ENCODE measurements at places on chromosomes 6 and 20.

DNA sequence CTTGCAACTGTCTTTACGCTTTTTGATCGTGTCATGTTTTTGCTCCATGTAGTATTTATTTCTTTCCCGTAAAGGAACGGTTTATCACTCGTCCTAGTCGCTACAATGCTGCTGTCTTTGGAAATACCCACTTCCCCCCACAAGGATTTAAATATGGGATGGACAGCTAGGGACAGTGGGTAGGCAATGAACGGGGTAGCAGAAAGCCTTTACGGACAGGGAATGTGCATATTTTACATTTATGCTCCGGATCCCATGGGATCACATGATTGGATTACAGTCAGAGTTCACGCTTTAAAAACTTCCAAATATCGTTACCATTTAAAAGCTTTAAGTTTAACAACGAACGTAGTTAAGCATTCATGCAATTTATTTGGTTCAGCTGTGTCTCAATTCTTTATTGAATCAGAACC is 1.2 kb downstream of the HIVEP1 start:
- H3K4me3 ChIP-seq: peak overlapping the region; percentile 67
- no peak for DNase-seq
- peaks cover 2% of the 10 kb centered on the region for H3K27me3 ChIP-seq
- peaks cover 6% of the 10 kb centered on the region for H3K36me3 ChIP-seq

- peaks cover 7% of the 10 kb centered on the region for H3K4me1 ChIP-seq
- no peak for DNase-seq
- no peak overlapping the region for H3K27ac ChIP-seq
- H3K4me3 ChIP-seq: no peak overlapping the region
These were observed 419.5 kb downstream of the CD83 start for GRCh38 chr6:14537030-14537429.

DNA sequence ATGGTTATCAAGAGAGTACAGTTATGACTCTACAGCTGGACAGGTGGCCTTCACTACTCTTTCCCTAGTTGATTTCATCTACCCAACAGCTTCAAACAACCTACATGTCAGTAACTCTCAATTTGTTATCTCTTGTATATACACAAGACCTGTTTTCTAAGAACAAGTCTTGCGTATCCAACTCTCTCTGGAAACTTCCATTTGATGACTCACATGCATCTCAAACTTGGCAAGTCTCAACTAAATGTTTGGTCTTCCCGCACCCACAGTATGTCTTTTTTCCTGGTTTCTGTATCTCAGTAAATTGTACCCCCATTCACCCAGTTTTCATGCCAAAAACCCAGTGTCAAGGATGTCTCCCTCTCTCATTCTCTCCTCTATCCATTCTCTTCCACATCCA is 97.7 kb downstream of the BTBD9 start:
- H3K4me1 ChIP-seq: no peaks in the 10 kb centered on the region
- H3K27ac ChIP-seq: no peak overlapping the region
- no peaks in the 10 kb centered on the region for H3K27me3 ChIP-seq
- no peak overlapping the region for H3K4me3 ChIP-seq
- DNase-seq: no peak
- H3K36me3 ChIP-seq: no peaks in the 10 kb centered on the region

GRCh38 chr6:30061858-30062458 is 893 bp downstream of the POLR1H start:
- peak; percentile 62 for DNase-seq
- H3K4me1 ChIP-seq: peaks cover 24% of the 10 kb centered on the region
- peak overlapping the region; percentile 82 for H3K27ac ChIP-seq
- peak overlapping the region; percentile 89 for H3K4me3 ChIP-seq
- peaks cover 17% of the 10 kb centered on the region for H3K36me3 ChIP-seq
- H3K27me3 ChIP-seq: no peaks in the 10 kb centered on the region

- H3K4me3 ChIP-seq: no peak overlapping the region
- no peaks in the 10 kb centered on the region for H3K27me3 ChIP-seq
- H3K36me3 ChIP-seq: no peaks in the 10 kb centered on the region
- DNase-seq: no peak
- H3K4me1 ChIP-seq: no peaks in the 10 kb centered on the region
These were observed 260.4 kb downstream of the CBLN4 start for GRCh38 chr20:55744896-55745295.

DNA sequence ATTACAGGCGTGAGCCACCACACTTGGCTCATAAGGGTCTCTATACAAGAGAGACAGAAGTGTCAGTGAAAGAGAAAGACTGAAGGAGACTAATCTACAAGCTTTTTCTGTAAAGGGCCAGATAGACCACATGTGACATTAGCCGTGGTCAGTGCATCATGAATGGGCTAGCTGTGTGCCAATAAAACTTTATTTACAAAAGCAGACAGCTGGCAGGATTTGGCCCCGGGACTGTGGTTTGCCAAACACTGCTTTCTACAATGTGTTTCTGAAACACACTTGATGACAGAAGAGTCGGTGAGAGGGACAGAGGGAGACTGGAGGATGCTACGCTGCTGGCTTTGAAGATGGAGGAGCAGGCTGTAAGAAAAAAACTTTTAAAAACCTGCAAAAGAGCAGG is 285.4 kb downstream of the TFAP2C start:
- no peak overlapping the region for H3K4me3 ChIP-seq
- no peak for DNase-seq
- no peaks in the 10 kb centered on the region for H3K4me1 ChIP-seq
- no peak overlapping the region for H3K27ac ChIP-seq

- H3K4me1 ChIP-seq: peaks cover 13% of the 10 kb centered on the region
- peak overlapping the region; percentile 15 for H3K4me3 ChIP-seq
- no peak for DNase-seq
These were observed 7.3 kb downstream of the THEMIS start for GRCh38 chr6:127893541-127893940.

- no peaks in the 10 kb centered on the region for H3K27me3 ChIP-seq
- no peak overlapping the region for H3K27ac ChIP-seq
- no peak for DNase-seq
- H3K4me3 ChIP-seq: no peak overlapping the region
- no peaks in the 10 kb centered on the region for H3K4me1 ChIP-seq
These were observed 1022.2 kb upstream of the GJE1 start for GRCh38 chr6:141110481-141110880.

DNA sequence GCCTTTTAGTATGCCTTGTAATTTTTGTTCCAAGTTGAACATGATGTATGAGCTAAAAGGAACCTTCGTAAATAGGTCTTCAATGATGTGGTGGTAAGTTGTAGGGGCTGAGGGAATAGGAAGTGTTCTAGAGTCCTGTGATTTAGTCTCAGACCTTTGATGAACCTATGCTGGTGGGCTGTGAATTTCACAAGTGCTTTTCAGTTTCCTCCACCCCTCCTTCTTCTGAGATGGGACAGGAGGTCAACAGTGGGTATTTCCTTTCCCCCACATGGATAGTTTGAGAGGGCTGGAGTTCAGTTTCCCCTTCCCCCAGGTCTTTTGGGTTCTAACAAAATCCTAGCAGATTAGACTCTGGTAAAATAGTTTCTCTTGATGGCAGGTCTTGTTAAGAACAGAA is 121.0 kb upstream of the ATXN1 start:
- H3K4me3 ChIP-seq: no peak overlapping the region
- no peak for DNase-seq
- H3K4me1 ChIP-seq: no peaks in the 10 kb centered on the region
- no peak overlapping the region for H3K27ac ChIP-seq

- no peak for DNase-seq
- no peak overlapping the region for H3K4me3 ChIP-seq
- no peaks in the 10 kb centered on the region for H3K27me3 ChIP-seq
- H3K4me1 ChIP-seq: no peaks in the 10 kb centered on the region
- no peak overlapping the region for H3K27ac ChIP-seq
- no peaks in the 10 kb centered on the region for H3K36me3 ChIP-seq
These were observed 77.1 kb downstream of the STMND1 start for GRCh38 chr6:17178754-17179529.

DNA sequence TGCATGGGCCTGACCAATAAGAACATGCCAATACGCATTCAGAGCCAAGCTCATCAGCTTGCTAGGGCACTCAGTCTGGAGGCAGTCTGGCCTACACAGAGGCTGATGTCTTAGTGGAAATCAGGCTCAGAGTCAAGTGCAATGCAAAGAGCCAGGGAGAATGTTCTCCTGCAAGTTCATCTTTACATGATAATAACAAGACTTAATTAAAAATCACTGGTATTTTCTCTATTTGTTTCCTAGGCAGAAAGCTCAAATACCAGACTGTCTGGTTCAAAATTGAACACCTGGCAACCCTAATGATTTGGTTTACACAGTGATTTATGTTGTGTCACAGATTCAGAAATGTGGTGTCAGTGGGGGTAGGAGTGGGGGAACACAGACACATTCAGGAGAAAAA is 689.3 kb upstream of the FLRT3 start:
- H3K27ac ChIP-seq: no peak overlapping the region
- no peak overlapping the region for H3K4me3 ChIP-seq
- no peak for DNase-seq
- no peaks in the 10 kb centered on the region for H3K4me1 ChIP-seq
- no peaks in the 10 kb centered on the region for H3K36me3 ChIP-seq

GRCh38 chr6:168190646-168191443 is 111.8 kb upstream of the FRMD1 start:
- no peaks in the 10 kb centered on the region for H3K4me1 ChIP-seq
- no peak for DNase-seq
- H3K27me3 ChIP-seq: no peaks in the 10 kb centered on the region
- no peaks in the 10 kb centered on the region for H3K36me3 ChIP-seq
- H3K27ac ChIP-seq: no peak overlapping the region

- no peak overlapping the region for H3K4me3 ChIP-seq
- H3K36me3 ChIP-seq: no peaks in the 10 kb centered on the region
- no peaks in the 10 kb centered on the region for H3K4me1 ChIP-seq
- H3K27ac ChIP-seq: no peak overlapping the region
- DNase-seq: no peak
These were observed 1.8 kb downstream of the SCP2D1 start for GRCh38 chr20:18815194-18815942.

DNA sequence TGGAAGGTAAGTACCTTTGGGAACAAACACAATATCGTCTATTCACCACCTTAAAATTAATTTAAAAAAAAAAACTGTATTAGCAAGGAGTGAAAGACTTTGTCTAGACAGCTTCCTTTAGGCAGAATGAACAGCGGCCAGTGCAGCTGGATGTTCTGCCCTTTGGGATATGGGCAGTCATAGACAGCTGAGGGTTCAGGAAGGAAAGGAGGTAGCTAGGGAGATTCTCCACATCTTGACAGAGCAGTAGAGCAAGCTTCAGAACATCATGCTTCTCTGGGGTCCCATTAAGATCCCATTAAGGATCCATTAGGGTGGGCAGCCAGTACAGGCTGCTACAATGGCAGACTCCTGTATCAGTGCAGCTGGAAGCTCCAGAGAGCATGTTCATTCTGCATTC is 46.5 kb upstream of the PLCB4 start:
- no peaks in the 10 kb centered on the region for H3K36me3 ChIP-seq
- H3K27me3 ChIP-seq: no peaks in the 10 kb centered on the region
- peaks cover 5% of the 10 kb centered on the region for H3K4me1 ChIP-seq
- H3K4me3 ChIP-seq: no peak overlapping the region
- no peak for DNase-seq

- H3K4me1 ChIP-seq: no peaks in the 10 kb centered on the region
- peaks cover 2% of the 10 kb centered on the region for H3K27me3 ChIP-seq
- DNase-seq: no peak
- no peak overlapping the region for H3K27ac ChIP-seq
These were observed 243.4 kb downstream of the BMP7 start for GRCh38 chr20:57023007-57023406.

GRCh38 chr6:81814370-81815076 is 62.0 kb upstream of the TENT5A start:
- DNase-seq: no peak
- no peaks in the 10 kb centered on the region for H3K36me3 ChIP-seq
- H3K27me3 ChIP-seq: no peaks in the 10 kb centered on the region
- H3K4me3 ChIP-seq: no peak overlapping the region

- no peaks in the 10 kb centered on the region for H3K4me1 ChIP-seq
- H3K36me3 ChIP-seq: no peaks in the 10 kb centered on the region
- no peak overlapping the region for H3K27ac ChIP-seq
- DNase-seq: no peak
- H3K4me3 ChIP-seq: no peak overlapping the region
- H3K27me3 ChIP-seq: no peaks in the 10 kb centered on the region
These were observed 547.1 kb upstream of the ZNF337 start for GRCh38 chr20:26243731-26244130.

DNA sequence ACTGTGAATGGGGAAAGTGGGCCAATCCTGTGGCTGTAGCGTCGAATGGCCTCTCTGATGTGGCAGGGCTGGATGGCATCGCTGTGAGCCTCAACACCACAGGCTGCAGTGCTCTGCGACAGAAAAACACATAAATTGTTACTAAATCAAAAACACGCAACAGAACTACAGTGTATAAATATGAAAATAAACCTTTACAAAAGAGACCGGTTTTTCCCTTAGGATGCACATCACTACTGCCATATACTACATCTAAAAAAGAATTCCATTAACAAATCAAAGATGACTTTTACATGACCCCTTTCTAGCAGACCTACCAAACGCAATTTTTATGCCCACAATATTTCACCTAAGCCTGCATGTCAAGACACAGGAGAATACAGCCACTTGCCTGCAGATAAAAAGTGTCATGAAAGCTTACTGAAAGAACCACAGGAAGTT is 395.5 kb upstream of the RUNX2 start:
- DNase-seq: peak; percentile 30
- no peaks in the 10 kb centered on the region for H3K27me3 ChIP-seq
- H3K36me3 ChIP-seq: no peaks in the 10 kb centered on the region
- H3K4me3 ChIP-seq: peak overlapping the region; percentile 11
- H3K4me1 ChIP-seq: peaks cover 4% of the 10 kb centered on the region
- H3K27ac ChIP-seq: peak overlapping the region; percentile 3

DNA sequence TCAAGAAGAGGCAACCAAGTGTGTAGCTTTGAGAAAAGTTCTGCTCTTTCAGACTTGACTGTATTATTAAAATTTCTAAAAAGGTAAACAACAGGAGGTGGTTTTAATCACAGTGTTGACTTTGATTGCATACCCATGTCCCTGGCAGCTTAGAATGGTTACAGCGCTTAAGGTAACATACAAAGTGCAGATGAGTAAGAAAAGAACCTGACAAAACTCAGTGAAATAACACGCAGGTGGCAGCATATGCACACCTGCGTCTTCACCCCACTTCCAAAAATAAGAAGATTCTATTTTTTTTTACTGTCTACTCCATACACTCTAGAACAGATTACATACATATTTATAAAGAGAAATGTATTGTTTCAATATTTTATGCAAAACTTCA is 233.5 kb downstream of the GMPR start:
- H3K36me3 ChIP-seq: no peaks in the 10 kb centered on the region
- DNase-seq: no peak
- no peak overlapping the region for H3K4me3 ChIP-seq
- H3K27me3 ChIP-seq: no peaks in the 10 kb centered on the region
- peaks cover 8% of the 10 kb centered on the region for H3K4me1 ChIP-seq

- H3K27me3 ChIP-seq: no peaks in the 10 kb centered on the region
- no peak overlapping the region for H3K27ac ChIP-seq
- no peak overlapping the region for H3K4me3 ChIP-seq
- H3K4me1 ChIP-seq: no peaks in the 10 kb centered on the region
- DNase-seq: no peak
These were observed 52.0 kb upstream of the PRELID3B start for GRCh38 chr20:59094576-59094975.

- no peak overlapping the region for H3K4me3 ChIP-seq
- no peak for DNase-seq
- no peaks in the 10 kb centered on the region for H3K27me3 ChIP-seq
- no peaks in the 10 kb centered on the region for H3K4me1 ChIP-seq
- H3K36me3 ChIP-seq: no peaks in the 10 kb centered on the region
These were observed 86.8 kb downstream of the GJA1 start for GRCh38 chr6:121522265-121522664.

- H3K36me3 ChIP-seq: no peaks in the 10 kb centered on the region
These were observed 3.4 kb downstream of the TREM2 start for GRCh38 chr6:41159415-41160082.

GRCh38 chr20:51284871-51285270 is 257.6 kb downstream of the NFATC2 start:
- H3K4me1 ChIP-seq: no peaks in the 10 kb centered on the region
- no peak for DNase-seq
- H3K4me3 ChIP-seq: no peak overlapping the region
- no peaks in the 10 kb centered on the region for H3K36me3 ChIP-seq
- no peaks in the 10 kb centered on the region for H3K27me3 ChIP-seq
